Head of caudate nucleus (tissue), 42 donors: ENCODE measurements at places on chromosomes 7 and 10.

DNA sequence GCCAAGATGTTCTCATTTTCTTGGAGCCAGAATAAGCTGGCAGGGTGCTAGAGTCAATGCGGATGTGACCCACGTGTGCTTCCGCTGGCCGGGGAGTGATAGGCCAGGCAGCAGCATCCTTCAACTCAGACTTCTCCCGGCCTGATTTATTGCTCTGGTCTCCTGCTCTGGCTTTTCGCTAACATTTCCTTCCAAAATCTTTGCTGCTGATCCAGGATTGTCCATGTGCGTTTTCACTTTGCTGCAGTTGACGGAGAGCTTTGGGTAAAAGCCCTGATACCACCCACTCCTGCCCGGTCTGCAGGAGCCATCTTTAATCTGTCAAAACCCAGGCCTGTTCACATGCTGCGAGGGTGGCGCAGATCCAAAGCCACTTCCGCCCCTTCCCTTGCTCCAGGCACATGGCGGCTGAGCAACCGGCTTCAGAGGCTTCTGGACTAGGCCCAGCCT, 106.8 kb downstream of the CYP26A1 start:
- DNase-seq, result no peak

GRCh38 chr7:94810496-94810895, 96.9 kb upstream of the PPP1R9A start:
- no peak for DNase-seq

- DNase-seq, result no peak
Measured at GRCh38 chr7:66634816-66635215, 6.1 kb downstream of the KCTD7 start.

DNA sequence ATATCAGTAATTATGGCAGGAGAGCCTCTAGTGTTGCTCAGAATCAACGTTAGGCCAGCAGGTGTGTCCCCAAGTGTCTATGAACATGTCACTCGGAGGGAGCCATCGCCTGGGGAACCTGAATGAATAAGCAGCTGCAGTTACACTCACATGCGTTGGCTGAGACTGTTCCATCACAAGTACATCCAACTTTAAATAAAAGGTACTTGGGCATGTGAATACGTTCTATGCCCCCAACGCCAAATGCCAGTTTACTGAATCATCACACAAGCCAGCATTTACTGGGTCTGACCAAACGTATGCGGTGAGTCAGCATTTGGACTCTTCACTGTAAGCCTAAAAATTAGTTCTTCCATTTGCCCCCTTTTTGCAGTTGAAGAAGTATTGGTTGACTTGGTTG, 207.6 kb upstream of the PLXNA4 start:
- DNase-seq, result no peak

DNA sequence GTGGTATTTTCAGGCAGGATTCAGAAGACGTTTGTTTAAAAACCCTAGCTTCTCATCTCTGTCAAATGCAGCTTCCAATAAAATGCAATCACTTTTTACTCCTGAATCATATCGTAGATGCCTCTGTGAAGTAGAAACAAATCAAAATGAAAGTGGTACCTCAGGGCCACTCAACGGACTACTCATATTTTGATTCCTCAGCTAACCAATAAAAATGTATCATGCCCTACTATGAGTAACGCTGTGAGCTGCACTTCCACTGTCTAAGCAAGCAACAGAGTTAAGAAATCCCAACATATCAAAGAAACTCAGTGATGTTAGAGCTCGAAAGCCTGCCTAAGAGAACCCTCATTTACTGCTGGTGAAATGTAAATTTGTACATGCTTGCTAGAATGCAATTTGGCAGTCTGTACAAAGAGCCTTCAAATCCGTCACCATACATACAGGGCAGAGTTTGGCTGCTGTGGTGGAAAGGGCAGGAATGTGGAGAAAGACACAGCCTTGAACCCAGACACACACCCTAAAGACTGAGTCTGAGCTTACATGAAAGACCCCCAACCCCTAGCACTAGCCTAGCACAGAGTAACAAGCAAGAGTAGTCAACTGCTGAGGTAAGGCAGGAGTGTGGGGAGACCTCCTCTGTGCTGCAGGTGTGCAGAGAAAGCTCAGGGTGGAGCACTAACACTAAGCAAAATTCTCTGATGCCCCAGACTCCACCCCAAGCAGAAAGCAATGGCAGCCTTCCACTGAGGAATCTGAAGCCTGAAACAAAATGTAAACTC, 151.5 kb downstream of the ANK3 start:
- DNase-seq, result peak; percentile 16

DNA sequence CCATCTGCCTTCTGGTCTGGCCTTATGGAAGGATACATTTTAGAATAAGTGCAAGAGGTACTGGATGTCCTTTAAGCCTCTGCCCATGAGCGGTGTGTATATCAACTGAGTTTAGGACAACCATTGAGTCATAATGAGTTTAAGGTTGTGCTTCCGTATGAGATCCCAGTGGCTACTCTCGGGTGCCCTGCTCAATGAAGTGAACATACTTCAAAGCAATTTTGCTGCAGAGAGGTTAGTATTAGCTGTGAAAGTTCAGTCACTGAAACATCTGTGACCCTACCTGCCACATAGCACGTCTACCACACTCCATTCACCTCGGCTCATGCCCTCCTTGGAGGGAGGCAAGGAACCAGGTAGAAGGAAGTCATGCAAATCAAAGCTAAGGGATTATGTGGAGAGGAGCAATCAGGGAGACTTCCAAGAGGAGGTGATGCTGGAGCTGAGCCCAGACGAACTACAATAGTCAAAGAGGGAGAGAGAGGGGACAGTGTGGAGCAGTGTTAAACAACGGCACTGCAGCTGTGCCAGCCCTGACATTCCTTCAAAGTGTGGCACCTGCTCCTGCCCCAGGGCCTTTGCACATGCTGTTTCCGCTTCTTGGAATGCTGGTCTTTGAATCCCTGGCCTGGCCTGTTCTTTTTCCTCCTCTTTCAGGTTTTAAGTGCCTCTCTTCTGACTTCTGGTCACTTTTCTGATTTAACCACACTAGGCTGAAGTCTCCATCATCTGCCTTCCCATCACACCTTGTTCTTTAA, 25.4 kb downstream of the BTBD16 start:
- no peak for DNase-seq
